ENCODE measurements at places on chromosomes 1 and 21. TPM values are rescaled to one million over a fixed set of nuclear protein-coding genes. Genes with fewer than 3 reads are reported as not detected.

DNA sequence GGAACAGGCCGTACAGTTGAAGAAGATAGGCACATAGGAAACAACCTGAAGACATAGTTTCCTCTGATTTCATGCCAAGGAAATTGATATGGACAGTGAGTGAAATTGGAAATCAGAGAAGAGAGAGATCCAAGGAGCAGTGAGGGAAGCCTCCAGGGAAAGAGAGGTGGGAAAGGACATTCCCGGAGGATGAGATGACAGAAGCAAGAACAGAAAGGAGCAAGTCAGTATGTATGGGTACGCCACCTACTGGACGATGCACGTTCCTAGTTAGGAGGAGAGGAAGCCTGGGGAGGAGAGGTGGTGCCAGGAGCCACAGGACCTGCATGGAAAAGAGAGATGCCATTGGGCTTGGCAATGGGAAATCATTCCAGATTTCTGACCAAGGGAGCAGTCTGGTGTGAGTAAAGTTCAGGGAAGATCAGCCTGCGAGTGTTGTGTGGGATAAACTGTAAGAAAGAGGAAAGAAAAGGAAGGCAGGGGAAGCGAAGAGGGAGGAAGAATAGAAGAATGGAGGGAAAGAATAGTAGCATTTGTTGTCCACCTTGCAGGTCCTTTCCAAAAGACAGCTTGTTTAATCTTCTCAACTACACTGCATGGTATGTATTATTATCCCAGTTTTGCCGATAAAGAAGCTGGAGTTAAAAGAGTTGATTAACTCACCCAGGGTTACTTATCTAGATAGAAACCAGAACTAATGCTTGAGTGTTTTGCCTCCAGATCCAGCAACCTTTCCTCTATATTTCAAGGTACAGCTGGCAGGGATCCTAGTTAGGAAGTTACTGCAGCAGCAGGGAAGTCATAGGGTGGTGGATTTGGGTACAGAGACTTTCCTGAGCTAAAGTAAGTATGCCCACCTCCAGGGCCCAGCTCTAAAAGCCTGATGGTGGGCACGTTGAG, 27.4 kb downstream of the C1orf116 start:
- no peak for DNase-seq

- no peak for DNase-seq
Observed at GRCh38 chr1:20380616-20381035, 90.0 kb downstream of the VWA5B1 start.

DNA sequence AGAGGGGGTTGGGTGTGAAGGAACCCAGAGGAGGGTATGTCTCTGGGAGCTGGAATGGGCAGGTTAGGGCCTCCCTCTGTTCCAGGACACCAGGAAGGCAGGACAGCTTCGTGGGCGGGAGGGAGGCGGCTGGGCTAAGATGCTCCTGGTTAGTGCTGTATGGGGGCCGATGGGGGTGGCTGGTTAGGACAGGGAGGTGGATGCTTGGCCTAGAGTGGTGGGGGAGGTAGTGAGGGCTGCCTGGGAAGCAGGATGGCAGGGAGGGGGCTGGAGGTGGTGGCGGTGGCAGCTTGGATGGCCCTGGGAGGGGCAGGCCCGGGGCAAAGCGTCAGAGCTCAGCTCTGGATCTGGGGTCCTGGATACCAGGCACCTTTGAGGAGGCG, 6.2 kb upstream of the MMP23B start:
- DNase-seq: peak; percentile 26

GRCh38 chr1:46784666-46785065, 14.2 kb upstream of the CYP4B1 start:
- DNase-seq: no peak

DNA sequence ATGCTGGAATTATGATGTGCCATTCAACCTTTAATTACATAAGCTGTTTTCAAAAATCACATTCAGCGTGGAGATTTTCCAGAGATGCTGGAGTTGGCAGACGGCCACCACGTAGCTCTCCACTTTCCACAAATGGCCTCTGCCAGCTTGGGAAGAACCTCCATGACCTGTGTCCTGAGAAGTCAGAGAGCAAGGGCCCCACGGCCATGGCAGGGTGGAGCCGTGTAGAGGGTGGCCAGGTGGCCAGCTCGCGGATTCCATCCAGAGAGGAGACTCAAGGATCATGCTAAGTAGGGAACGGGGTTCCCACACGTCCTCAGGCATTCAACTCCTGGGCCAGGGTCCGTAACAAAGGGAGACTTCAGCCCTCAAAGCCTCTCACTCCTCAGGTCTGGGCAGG, 1.3 kb upstream of the GALE start:
- no peak for DNase-seq

DNA sequence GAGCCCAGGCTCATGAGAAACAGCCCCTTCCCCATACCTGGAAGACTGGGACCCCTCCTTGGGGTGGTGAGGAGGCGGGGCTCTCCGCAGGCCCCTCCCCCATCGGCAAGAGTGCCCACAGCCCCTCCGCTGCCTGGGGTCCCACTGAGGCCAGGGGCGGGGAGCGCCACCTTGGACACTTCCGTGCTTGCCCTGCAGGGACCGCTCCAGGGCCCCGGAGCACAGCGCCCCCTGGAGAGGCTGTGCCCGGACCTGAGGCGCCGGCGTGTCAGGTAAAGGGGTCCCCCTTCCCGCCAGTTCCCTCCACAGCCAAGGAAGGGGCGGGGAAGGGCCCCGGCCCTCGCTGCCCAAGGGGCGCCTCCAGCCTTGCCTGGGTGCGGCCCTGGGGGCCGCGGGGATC, 21.5 kb downstream of the INAVA start:
- DNase-seq: no peak

- no peak for DNase-seq
Observed at GRCh38 chr1:1267488-1268283, 6.0 kb downstream of the UBE2J2 start.

The CCDC185 gene
- total RNA-seq: not detected

The GSTM5 gene
- total RNA-seq: 2.6 TPM

The AIDA gene
- total RNA-seq: 46.9 TPM

The AGRN gene
- total RNA-seq: 12.8 TPM

The OR2T33 gene
- not detected for total RNA-seq

The OR2AK2 gene
- not detected for total RNA-seq

The S1PR1 gene
- 50.9 TPM for total RNA-seq

The CREG1 gene
- 68.3 TPM for total RNA-seq

The ZSWIM5 gene
- 0.81 TPM for total RNA-seq

The FGR gene
- 3.7 TPM for total RNA-seq

The TOR1AIP1 gene
- 35.3 TPM for total RNA-seq

Data from Right ventricle myocardium superior (tissue), 1 donor.